ENCODE measurements at places on chromosomes 7 and 10.

GRCh38 chr10:85407088-85407487 lies 959.5 kb downstream of the GRID1 start:
- no peak for DNase-seq

- DNase-seq: no peak
Observed at GRCh38 chr10:125201791-125202622, 41.6 kb upstream of the CTBP2 start.

- DNase-seq: no peak
Observed at GRCh38 chr7:158568974-158569857, 18.4 kb downstream of the PTPRN2 start.

DNA sequence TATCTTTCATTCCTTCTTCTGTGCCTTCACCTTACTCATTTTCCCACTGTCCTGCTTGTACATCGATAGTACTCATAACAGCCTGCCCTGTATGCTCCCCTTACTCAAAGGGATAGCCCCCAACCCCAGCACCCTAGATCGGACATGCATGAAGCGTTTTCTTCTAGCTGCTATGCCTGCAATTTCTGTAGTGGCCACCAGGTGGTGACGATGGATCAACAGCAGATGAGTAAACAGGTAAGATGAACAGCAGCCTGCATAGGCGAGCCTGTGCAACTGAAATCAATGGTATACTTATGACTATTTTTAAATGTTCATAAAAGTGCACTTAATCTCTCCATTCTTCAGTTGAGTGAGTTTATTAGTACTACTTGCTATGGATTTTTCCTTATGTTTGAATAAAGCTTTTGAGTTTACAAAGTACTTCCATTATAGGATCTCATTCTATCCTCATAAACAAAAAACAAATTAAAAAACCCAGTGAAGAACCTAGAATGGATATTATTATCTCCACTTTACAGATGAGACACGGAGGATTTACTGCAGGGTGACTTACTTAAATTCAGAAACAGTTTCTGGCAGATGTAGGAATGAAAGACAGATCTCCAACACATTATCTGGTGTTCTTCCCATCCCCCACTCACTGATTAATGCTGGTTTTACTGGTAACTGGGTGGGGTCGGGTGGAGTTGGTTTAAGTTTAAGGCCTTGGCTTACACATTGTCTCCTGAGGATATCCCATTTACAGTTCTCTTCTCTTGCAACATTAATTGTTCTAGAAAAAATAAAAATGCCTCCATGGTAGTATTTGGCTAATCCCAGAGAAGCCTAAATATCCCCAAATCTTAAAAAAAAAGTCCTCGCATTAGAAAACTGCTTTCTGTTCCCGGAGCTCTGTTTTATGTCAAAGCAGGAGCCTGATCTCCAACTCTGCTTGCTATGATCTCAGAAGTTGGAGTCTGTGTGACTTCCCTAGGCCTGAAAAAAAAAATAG lies 222.1 kb downstream of the GLI3 start:
- no peak for DNase-seq

DNA sequence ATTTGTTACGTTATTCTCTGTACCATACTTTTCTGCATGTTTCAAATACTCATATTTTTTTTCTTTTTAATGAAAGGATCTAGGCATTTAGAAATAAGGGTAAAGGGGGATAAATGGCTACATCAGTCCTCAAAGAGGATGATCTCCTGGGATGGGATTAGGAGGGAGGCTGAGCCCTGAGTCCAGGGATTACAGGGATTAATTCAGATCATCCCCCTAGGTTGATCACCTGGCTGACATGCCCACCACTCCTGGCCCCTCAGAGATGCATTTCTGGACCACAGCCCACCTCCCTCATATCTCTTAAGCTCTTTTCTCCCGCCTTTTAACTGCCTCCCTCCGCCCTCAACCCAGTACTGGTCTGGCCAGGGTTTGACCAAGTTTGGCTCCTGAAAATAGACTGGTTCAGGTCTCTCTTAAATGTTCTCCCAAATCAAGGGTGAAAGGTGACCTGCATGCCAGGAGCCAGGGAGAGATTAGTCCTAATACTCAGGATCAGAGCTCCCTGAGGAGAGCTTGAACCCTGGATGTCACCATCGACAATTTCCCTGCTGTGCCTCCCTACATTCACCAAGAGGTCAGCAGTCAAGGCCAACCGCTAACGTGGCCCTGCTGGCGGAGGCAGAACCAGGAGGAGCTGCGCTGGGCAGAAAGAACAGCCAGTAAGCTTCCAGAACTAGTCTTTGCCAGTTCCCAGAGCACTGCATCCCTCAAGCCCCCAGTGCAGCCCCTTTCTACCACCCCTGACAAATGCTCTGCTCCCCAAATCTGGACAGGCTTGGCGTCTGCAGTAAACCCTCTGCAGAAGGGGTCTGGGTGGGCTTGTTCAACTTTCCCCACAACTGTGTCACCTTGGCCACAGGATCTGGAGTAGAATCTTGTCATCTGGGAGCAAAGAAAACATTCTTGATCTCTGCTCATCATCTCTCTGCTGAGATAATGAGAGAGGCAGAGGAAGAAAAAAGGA lies 3.0 kb upstream of the CCDC136 start:
- no peak for DNase-seq

GRCh38 chr7:130365511-130366441 lies 14.5 kb upstream of the CPA1 start:
- no peak for DNase-seq

GRCh38 chr7:50085344-50085743 lies 7.7 kb downstream of the ZPBP start:
- no peak for DNase-seq

- DNase-seq: no peak
Observed at GRCh38 chr10:92696606-92697383, 7.0 kb downstream of the HHEX start.

DNA sequence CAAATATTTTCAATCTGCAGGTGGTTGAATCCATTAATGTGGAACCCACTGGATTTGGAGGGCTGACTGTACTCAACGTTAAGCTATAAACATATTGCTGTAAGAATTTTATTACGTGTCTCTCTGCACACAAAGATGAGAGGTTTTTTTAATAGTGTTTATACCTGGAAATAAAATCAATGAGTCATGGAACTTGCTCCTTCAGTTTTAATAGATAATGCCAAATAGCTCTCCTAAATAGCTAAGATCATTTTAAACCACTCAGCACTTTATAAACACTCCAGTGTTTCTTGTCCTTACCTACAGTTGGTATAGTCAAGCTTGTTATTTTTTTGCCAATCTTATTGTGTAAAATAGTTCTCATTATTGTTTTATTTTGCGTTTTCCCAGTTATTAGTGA lies 455.6 kb upstream of the FZD8 start:
- no peak for DNase-seq

GRCh38 chr10:104074505-104074904 lies 11.2 kb downstream of the COL17A1 start:
- DNase-seq: no peak

GRCh38 chr7:129461809-129462208 lies 27.6 kb downstream of the STRIP2 start:
- no peak for DNase-seq

GRCh38 chr10:101110856-101111523 lies 20.1 kb upstream of the TLX1 start:
- no peak for DNase-seq

GRCh38 chr10:110415809-110416208 lies 81.9 kb upstream of the DUSP5 start:
- no peak for DNase-seq

DNA sequence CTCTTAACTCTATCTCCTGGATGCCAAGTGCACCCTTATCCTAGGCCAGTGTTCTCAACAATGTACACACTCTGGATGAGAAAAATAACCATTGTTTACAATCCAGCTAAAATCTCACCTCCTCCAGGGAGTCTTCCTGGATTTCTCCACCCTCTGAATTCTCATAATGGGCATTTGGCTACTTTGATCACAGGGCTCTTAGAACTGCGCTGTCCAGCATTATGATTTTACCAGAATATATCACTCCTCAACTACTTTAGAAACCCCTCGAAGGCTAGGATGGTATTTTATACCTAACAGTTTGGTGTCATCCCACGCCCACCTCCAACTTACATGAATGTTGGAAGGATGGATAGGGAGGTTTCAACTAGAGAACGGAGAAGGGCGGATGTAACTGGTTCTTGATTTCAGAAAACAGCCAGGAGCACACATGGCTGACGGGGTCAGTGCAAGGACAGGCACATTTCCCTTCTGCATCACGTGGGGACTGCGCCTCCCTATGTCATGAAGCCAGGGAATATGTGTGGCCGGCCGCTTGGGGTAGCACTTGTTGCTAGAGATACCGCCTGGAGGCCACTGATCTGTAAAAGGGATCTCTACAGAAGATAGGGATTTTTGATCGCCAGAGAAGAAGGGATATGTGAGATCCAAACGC lies 1.2 kb upstream of the ATP6V0E2 start:
- no peak for DNase-seq

- no peak for DNase-seq
Observed at GRCh38 chr10:19347621-19348020, 299.0 kb downstream of the MALRD1 start.

GRCh38 chr7:158324397-158325360 lies 262.9 kb downstream of the PTPRN2 start:
- no peak for DNase-seq

DNA sequence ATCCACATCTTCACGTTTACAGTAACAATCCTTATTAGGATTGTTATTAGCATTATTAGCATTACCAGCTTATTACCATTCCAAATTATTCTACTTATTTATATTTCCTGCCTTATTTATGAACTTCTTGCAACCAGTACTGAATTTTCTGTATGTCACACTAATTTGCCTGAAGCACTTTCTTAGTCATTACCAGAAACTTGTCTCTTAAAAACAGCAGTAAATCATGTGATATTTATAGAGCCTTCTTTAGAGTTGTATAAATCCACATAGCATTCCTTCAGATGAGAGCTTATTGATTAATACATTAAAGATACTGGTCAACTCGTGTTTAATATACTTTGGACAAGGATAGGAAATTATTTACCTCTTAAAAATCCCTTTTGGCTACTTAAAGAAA lies 618.6 kb downstream of the SUGCT start:
- DNase-seq: no peak

DNA sequence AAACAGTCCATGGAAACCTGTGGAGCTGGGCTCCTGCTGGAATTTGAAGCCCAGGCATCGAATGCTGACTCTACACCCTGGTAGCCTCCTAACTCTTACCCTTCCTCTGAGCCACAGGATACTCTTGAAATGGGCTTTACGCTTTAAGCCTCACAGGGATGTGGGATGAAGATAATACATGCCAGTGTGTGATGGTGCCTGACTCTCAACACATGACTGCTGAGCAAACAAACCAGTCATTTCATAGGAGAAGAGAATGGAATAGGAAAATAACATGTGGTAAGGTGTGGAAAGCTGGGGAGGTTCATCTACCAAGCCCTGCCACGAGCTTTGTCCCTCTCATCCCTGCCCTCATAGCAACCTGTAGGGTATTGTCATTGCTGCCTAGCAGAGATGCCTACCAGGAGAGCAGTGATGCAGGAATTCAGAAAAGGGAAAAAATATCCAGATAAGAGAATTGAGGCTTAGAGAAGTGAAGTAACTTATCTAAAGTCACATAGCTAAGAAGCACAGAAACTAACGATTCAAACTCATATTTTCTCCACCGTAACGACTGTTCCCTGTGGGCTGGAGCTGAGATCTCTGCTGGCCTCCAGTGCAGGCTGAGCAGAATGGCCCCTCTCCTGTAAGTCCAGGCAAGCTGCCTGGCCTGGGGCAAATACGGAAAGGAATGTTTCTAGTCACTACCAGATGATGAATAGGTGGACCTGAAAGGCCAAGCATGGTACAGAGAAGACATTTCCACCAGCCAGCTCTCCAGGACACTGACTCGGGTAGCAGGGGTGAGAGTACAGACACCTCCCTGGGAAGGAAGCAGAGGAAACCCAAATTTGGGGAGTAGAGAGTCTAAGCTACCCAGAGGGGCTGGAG lies 90.2 kb upstream of the DUSP5 start:
- no peak for DNase-seq

DNA sequence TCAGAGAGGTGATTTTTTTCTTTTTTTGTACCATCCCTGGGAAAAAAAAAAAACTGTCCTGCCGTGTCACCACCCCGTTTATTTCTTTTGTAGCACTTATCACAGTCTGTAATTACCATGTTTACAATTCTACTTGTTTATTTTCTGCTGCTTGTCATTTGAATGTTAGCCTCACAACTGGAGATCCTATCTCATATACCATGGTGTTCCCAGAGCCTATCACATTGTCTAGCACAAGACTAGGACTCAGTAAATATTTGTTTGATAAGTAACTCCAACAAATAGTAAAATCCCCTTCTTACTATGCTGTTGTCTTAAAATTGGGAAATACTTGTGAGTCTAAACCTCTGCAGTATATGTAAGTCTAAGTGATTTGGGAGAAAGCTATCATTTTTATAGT lies 36.0 kb downstream of the MKLN1 start:
- DNase-seq: no peak

DNA sequence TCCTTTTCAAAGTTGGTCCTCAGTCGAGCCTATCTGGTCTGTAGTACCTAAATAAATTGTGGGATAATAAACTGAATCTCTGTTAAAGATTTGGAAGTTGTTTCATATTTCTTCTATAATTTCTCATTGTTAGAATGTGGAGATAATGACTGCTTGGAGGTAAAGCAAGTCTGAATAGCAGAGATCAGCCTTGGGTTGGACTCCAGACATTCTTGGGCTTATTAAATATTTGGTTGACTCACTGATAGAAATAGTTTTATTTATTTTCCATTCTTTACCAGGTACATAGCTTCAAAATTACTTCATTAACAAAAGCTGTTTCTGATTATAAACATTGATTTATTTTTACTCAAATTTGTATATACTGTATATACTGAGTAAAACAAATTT lies 34.3 kb downstream of the TPST1 start:
- DNase-seq: no peak

DNA sequence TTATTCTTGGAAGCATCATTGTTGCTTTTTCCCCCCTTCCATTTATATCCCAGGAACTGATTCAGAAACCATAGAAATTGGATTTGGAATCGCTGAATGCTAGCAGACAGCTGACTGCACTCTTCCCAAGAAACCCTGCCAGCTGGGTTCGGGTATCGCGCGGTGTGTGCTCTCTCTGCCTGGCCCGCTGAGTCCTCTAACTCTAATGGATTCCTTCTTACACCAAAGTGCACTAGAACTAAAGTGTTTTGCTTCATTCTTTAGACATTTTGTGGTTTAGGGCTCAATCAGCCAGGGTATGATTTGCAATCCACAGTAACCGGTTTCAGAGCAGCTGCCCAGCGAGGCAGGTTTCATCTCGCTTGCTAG lies 92.2 kb downstream of the EGFR start:
- DNase-seq: no peak

GRCh38 chr7:409339-410281 lies 110.0 kb downstream of the PDGFA start:
- DNase-seq: no peak
